Aorta (tissue), 5 donors: ENCODE measurements at places on chromosomes 12 and 14.

DNA sequence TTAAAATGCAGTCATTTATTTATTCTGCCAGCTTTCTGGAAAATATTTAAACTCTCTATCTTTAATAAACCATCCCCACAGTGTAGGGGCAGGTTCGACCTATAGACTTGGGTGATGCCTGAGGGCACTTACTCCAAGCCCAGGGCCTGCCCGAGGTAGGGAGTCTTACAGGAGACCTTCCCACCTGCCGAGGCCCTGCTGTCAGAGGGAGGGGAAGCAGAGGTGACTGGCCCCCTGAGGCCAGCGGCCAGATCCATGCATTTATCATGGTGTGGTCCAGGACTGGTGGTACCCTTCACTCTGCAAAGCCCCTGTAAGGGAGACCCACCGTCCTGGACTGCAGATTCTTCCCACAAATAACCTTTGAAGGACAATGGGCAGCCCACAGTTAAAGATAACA lies 7.6 kb downstream of the EML1 start:
- H3K27ac ChIP-seq = no peak overlapping the region
- H3K27me3 ChIP-seq = no peaks in the 10 kb centered on the region
- no peaks in the 10 kb centered on the region for H3K4me1 ChIP-seq
- no peak for DNase-seq

DNA sequence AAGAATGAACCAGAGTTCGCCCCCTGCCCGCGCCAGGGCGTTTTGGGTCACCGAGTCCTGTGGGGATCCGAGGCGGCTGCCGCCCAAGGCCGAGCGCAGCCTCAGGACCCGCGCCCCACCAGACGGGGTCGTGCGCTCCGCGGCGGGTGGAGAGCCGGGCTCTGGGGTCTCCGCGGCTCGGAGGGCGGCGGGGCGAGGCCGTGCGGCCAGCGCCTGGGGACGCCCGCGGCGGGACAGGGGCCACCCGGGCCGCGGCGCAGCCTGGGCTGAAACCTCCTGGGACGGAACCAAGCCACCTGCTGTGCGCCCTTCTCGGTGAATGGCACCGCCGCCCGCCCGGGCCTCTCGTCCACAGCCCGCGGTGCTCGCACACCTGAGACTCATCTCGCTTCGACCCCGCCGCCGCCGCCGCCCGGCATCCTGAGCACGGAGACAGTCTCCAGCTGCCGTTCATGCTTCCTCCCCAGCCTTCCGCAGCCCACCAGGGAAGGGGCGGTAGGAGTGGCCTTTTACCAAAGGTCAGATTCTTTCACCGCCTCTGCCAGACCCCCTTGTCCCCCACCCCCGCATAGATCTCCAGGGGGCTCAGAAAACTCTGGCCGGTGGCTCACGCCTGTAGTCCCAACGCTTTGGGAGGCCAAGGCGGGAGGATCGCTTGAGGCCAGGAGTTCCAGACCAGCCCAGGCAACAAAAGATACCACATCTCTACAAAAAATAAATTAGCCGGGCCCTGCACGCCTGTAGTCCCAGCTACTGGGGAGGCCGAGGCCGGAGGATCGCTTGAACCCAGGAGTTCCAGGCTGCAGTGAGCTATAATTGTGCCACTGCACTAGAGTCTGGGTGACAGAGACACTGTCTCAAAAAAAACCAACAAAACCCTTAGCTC lies 901 bp downstream of the B3GNT4 start:
- H3K36me3 ChIP-seq = peaks cover 3% of the 10 kb centered on the region
- H3K27ac ChIP-seq = no peak overlapping the region
- H3K27me3 ChIP-seq = peaks cover 2% of the 10 kb centered on the region
- peak overlapping the region; percentile 58 for H3K4me3 ChIP-seq
- no peak for DNase-seq

DNA sequence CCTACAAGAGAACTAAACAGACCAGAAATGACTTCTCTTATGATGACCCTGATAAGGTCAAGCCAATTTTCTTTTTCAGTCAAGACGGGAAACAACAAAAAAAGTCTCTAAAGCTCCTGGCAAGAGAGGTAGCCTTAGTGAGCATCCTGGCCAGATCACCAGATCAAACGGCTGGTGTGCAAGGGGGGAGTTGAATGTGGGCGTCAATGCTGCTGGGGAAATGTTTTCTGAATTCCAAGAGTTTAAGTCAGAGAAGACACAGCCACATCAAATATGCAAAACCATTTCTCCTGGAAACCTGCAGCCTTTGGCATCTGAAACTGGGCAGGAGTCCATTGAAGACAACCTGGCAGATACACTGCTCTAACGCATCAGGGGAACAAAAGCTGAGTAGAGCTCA lies 16.0 kb upstream of the SELPLG start:
- no peaks in the 10 kb centered on the region for H3K4me1 ChIP-seq
- peak overlapping the region; percentile 26 for H3K27ac ChIP-seq
- no peak overlapping the region for H3K4me3 ChIP-seq
- H3K27me3 ChIP-seq = no peaks in the 10 kb centered on the region
- peaks cover 13% of the 10 kb centered on the region for H3K36me3 ChIP-seq
- no peak for DNase-seq

DNA sequence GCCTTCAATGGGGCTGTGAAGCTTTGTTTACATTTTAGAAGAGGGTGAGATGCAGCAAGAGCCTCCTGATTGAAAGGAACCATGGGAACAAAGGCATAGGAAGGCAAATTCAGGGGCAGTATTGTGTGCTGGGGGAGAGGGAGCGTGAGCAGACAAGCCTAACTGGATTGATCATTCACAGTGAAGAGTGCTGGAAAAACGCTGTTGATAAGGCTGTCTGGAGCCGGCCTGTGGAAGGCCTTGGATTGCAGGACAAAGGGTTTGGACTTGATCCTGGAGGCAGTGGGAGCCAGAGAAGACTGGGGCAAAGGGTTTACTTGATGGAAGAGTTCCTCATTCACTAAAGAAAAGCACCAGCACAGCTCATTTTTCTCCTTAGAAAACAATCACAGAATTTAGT lies 160.5 kb downstream of the PAH start:
- no peak overlapping the region for H3K27ac ChIP-seq
- H3K4me3 ChIP-seq = no peak overlapping the region
- no peaks in the 10 kb centered on the region for H3K4me1 ChIP-seq
- H3K27me3 ChIP-seq = no peaks in the 10 kb centered on the region
- H3K36me3 ChIP-seq = no peaks in the 10 kb centered on the region

- no peak for DNase-seq
- no peaks in the 10 kb centered on the region for H3K27me3 ChIP-seq
Observed at GRCh38 chr12:118589162-118589561, 212.8 kb downstream of the SUDS3 start.

DNA sequence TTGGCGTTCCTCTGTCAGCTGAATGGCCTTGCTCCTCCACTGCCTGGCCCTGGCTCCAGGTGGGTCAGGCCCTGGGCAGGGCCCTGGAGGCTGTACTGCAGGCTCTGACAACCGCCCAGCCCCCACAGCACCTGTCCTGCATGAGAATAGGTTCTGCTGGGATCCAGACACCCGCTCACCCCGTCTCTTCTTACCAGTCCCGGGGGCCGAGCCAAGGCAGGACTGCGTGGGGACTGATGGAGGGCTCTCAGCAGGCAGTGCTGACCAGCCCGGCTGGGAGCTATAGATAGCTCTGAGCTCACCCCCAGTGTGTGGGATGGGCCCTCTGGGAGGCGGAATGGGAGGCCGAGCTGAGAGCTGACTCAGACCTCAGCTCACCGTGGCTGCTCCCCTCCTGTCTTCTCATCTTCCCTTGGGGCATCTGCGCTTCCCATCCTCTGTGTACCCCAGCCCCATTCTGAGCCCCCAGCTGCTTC lies 39.6 kb downstream of the TEAD4 start:
- H3K4me1 ChIP-seq = no peaks in the 10 kb centered on the region
- H3K36me3 ChIP-seq = no peaks in the 10 kb centered on the region
- H3K27ac ChIP-seq = peak overlapping the region; percentile 10
- H3K4me3 ChIP-seq = no peak overlapping the region

GRCh38 chr12:130354407-130354806 lies 16.7 kb downstream of the PIWIL1 start:
- no peaks in the 10 kb centered on the region for H3K4me1 ChIP-seq
- H3K36me3 ChIP-seq = no peaks in the 10 kb centered on the region
- no peak for DNase-seq

GRCh38 chr14:35304812-35305462 lies 12.8 kb downstream of the PSMA6 start:
- H3K4me3 ChIP-seq = no peak overlapping the region
- peaks cover under 1% of the 10 kb centered on the region for H3K4me1 ChIP-seq
- H3K36me3 ChIP-seq = no peaks in the 10 kb centered on the region
- no peaks in the 10 kb centered on the region for H3K27me3 ChIP-seq

GRCh38 chr12:7190268-7191055 lies 976 bp downstream of the PEX5 start:
- H3K4me3 ChIP-seq = peak overlapping the region; percentile 90
- H3K36me3 ChIP-seq = no peaks in the 10 kb centered on the region
- no peaks in the 10 kb centered on the region for H3K27me3 ChIP-seq
- peak overlapping the region; percentile 22 for H3K27ac ChIP-seq
- H3K4me1 ChIP-seq = no peaks in the 10 kb centered on the region

GRCh38 chr12:34401659-34402227 lies 379.4 kb downstream of the ALG10 start:
- no peaks in the 10 kb centered on the region for H3K27me3 ChIP-seq
- no peak overlapping the region for H3K27ac ChIP-seq
- no peaks in the 10 kb centered on the region for H3K4me1 ChIP-seq
- no peak overlapping the region for H3K4me3 ChIP-seq
- peak; percentile 18 for DNase-seq

GRCh38 chr12:95978774-95979173 lies 17.4 kb downstream of the HAL start:
- H3K27me3 ChIP-seq = no peaks in the 10 kb centered on the region
- H3K27ac ChIP-seq = no peak overlapping the region
- no peak overlapping the region for H3K4me3 ChIP-seq
- DNase-seq = no peak

GRCh38 chr12:77064896-77065360 lies 441 bp downstream of the E2F7 start:
- no peaks in the 10 kb centered on the region for H3K27me3 ChIP-seq
- no peaks in the 10 kb centered on the region for H3K4me1 ChIP-seq
- H3K4me3 ChIP-seq = peak overlapping the region; percentile 60

DNA sequence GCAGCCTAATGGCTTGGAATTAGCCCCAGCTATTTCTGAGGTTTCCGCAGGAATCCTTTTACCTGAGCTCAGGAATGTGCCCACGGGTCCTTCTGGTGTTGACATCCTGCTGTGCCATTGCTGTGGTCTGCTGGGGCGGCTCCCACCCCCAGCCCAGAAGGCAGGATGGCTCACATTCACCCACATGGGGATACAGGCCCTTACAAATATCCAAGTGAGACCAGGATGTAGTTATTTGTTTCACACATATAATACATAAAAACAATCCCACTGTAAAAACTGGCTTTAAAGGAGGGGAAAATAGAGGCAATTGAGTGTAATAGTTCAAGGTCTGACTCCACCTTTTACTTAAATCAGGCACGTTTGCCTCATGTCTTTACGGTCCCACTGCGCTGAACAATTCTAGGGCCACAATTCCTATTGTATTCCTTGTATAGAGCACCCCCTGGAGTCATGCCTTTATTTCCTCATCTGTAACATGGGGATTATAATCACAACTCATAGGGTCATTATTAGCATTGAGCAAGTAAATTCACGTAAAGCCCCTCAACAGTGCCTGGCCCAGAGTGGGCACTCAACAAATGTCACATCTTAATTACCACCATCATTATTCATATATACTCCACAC lies 57.2 kb upstream of the FICD start:
- no peaks in the 10 kb centered on the region for H3K36me3 ChIP-seq
- DNase-seq = no peak
- no peaks in the 10 kb centered on the region for H3K4me1 ChIP-seq
- no peaks in the 10 kb centered on the region for H3K27me3 ChIP-seq
- no peak overlapping the region for H3K4me3 ChIP-seq

DNA sequence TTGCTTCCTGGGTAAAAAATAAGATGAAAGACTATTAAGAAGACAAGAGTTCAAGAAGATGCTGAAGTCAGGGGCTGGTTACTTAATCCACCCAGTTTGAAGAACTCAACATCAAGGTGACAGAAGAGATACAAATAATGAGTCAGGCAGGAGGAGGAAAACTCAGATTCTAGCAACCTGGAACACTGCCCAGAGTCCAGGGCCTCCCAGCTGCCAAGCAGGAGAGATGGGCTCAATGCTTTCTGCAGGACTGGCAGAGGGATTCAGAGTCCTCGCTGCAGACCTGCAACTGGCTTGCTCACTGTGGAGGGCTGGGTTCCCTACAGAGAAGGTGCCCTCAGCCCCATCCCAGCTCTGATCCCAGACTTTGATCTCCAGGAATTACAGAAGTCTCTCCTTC lies 28.6 kb upstream of the CEBPE start:
- no peaks in the 10 kb centered on the region for H3K27me3 ChIP-seq
- H3K4me3 ChIP-seq = no peak overlapping the region
- H3K27ac ChIP-seq = no peak overlapping the region

GRCh38 chr14:54929556-54929955 lies 26.9 kb upstream of the GCH1 start:
- H3K4me3 ChIP-seq = no peak overlapping the region
- no peak overlapping the region for H3K27ac ChIP-seq
- H3K27me3 ChIP-seq = no peaks in the 10 kb centered on the region
- no peak for DNase-seq
- no peaks in the 10 kb centered on the region for H3K4me1 ChIP-seq
- H3K36me3 ChIP-seq = no peaks in the 10 kb centered on the region

DNA sequence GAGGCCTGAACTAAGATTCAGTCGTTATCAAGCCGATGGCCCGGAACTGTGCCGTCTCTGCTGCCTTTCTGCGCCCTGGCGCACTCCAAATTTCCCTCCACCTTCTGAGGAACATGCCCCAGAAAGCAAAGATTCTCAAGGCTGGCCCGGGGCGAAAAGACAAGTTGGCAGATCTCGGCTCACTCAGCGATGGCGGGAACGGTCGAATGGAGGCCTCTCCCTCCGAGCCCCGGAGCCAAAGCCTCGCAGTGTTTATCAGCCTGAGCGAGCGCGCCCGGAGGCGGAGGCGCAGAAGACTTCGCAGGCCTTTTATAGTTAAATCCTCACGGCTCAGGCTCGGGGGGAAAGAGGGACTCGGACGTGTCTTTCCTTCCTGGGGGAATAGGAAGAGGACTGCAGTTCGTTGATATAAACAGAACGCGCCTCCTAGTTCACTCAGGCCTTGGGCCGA lies 5.6 kb downstream of the TBX5 start:
- DNase-seq = no peak
- H3K27me3 ChIP-seq = peaks cover 2% of the 10 kb centered on the region
- H3K36me3 ChIP-seq = no peaks in the 10 kb centered on the region

- H3K27ac ChIP-seq = no peak overlapping the region
- no peaks in the 10 kb centered on the region for H3K27me3 ChIP-seq
- no peaks in the 10 kb centered on the region for H3K4me1 ChIP-seq
- H3K4me3 ChIP-seq = no peak overlapping the region
Observed at GRCh38 chr12:127556231-127556886, 710.6 kb upstream of the TMEM132C start.

DNA sequence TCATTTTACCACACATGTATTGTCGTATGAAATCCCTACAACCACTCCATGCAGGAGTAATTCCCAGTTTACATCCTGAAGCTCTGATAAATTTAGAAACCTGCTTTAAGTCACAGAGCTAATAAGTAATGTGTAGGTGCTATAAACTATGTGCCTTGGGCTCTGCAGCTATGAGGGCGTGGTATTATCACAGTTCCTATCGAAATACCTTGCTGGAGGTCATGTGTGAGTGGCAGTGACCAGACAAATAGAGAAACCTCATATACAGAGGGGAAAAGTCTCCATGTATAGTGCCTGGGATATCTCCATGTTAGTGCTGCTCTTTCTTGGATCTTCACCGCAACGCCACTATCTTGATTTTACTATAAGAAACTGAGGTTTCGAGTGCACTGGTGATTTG lies 883 bp upstream of the TBC1D15 start:
- peak overlapping the region; percentile 96 for H3K27ac ChIP-seq
- H3K4me3 ChIP-seq = peak overlapping the region; percentile 55
- H3K36me3 ChIP-seq = no peaks in the 10 kb centered on the region

GRCh38 chr14:22798528-22798927 lies 16.7 kb downstream of the SLC7A7 start:
- no peaks in the 10 kb centered on the region for H3K27me3 ChIP-seq
- no peak overlapping the region for H3K4me3 ChIP-seq
- no peaks in the 10 kb centered on the region for H3K36me3 ChIP-seq
- no peaks in the 10 kb centered on the region for H3K4me1 ChIP-seq
